T-cell (primary cell): ENCODE measurements at places on chromosomes 7 and 10.

DNA sequence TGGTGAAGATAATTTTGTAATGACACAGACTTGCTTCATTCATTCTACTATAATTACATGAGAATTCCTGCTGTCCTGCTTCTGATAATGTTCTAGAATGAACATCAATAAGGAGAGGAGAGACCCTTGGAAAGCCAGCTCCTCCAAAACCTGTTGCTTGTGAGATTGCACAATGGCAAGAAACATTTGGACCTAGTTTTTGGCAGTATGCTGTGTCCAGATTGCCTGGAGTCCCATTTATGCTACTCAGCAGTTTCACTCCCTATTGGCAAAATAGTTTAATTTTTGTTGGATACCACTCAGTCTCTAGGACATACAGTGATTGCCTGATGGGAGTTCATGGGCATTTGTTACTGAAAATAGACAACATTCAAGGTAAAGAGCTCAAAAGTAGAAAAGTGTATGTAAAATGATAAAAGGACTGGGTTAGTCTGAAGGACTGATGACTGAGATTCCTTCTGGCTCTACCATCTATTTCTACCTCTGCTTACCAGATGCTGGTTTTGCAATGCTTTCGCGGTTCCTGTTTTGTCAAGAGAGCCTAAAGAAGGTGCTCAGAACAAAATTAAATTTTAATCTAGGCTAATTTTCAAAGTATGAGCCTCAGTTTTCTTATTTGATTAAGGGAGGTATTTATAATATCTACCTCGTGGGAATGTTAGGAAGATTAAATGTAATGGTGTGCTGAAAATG is 8.0 kb upstream of the ACTR3B start:
- no peaks in the 10 kb centered on the region for H3K36me3 ChIP-seq
- no peaks in the 10 kb centered on the region for H3K4me1 ChIP-seq
- H3K27me3 ChIP-seq = no peaks in the 10 kb centered on the region
- no peak overlapping the region for H3K4me3 ChIP-seq
- no peak for DNase-seq

DNA sequence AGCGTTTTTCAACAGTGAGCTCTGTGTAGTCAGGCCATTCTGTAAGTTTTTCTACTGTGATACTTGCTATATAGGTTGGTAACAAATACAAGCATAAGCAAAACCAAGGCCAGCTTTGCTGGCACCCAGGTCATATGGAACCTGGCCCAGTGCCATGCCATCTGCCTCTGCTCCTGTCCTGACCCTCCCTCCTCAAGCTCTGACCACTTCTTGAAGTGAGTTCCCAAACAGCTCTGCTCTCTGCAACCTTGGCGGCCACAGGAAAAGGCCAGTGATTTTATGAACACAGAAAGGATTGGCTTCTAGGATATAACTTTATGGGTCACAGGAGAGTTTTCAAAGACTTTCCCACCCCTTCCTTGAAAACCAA is 12.8 kb downstream of the NOD1 start:
- peaks cover 6% of the 10 kb centered on the region for H3K36me3 ChIP-seq
- DNase-seq = no peak
- H3K27me3 ChIP-seq = no peaks in the 10 kb centered on the region
- no peak overlapping the region for H3K4me3 ChIP-seq
- H3K27ac ChIP-seq = no peak overlapping the region

DNA sequence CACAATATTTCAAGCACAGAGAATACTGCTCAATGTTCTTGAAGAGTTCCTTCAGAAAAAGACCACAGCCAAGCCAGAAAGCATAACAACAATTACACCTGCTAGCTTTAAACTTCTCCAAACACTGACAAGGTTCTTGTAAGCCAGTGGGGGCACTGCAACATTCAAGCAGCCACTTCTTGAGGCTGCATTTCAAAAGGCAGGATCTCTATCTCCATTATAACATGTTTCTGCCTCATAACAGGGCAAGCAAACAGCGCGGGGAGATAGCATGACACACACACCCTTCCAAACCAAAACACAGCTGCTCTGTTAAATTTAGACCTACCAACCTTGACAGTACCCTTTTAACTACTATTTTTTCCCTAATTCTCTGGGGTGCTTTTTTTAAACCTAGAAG is 30.8 kb downstream of the CHCHD3 start:
- H3K4me1 ChIP-seq = no peaks in the 10 kb centered on the region
- H3K27me3 ChIP-seq = no peaks in the 10 kb centered on the region
- no peaks in the 10 kb centered on the region for H3K36me3 ChIP-seq
- no peak overlapping the region for H3K4me3 ChIP-seq

DNA sequence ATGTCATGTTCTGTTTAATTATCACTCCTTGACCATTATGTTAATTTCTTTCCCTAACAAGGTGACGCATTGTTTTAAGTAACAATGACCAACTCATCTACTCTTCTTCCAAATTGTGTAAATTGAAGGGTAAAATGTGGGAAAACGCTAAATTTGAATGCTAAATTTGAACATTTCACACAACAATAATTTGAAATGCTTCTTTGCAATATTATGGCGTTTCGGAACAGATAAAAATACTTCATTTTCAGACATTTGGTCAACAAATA is 29.2 kb upstream of the KMT2C start:
- no peak for DNase-seq
- peak overlapping the region; percentile 54 for H3K4me3 ChIP-seq
- H3K36me3 ChIP-seq = no peaks in the 10 kb centered on the region
- peaks cover 11% of the 10 kb centered on the region for H3K4me1 ChIP-seq

- H3K4me3 ChIP-seq = no peak overlapping the region
- no peak overlapping the region for H3K27ac ChIP-seq
- no peaks in the 10 kb centered on the region for H3K36me3 ChIP-seq
- H3K27me3 ChIP-seq = no peaks in the 10 kb centered on the region
- no peak for DNase-seq
- H3K4me1 ChIP-seq = no peaks in the 10 kb centered on the region
These were observed 484.8 kb upstream of the DPP6 start for GRCh38 chr7:153567426-153567825.

- no peak overlapping the region for H3K27ac ChIP-seq
- H3K36me3 ChIP-seq = peaks cover 2% of the 10 kb centered on the region
- no peak overlapping the region for H3K4me3 ChIP-seq
- H3K27me3 ChIP-seq = no peaks in the 10 kb centered on the region
These were observed 49.1 kb downstream of the RAB11FIP2 start for GRCh38 chr10:117997673-117998072.

DNA sequence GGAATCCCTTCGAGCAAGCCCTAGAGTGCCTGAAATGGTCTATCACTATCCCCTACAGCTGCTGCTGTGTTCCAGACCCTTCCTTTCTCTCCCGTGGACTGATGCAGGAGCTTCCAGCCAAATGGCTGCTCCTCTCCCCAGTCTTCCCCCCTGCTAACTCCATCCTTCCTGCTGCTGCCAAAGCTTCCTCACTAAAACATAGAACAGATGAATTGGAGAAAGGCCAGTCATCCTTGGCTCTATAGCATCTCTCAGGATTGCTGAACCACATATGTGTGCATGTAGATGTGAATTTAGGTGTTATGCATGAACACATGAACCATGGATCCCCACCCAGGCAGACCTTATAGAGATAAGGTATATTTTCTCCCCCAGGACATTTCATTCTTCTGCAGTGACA is 60.7 kb downstream of the GPR26 start:
- H3K4me1 ChIP-seq = no peaks in the 10 kb centered on the region
- H3K36me3 ChIP-seq = no peaks in the 10 kb centered on the region
- no peaks in the 10 kb centered on the region for H3K27me3 ChIP-seq

GRCh38 chr7:131493581-131493980 is 62.8 kb downstream of the PODXL start:
- H3K36me3 ChIP-seq = peaks cover 2% of the 10 kb centered on the region
- no peaks in the 10 kb centered on the region for H3K4me1 ChIP-seq
- no peak overlapping the region for H3K27ac ChIP-seq
- no peak overlapping the region for H3K4me3 ChIP-seq
- no peak for DNase-seq
- H3K27me3 ChIP-seq = no peaks in the 10 kb centered on the region

GRCh38 chr7:25894902-25895791 is 256.9 kb upstream of the NFE2L3 start:
- no peaks in the 10 kb centered on the region for H3K4me1 ChIP-seq
- DNase-seq = peak; percentile 40
- H3K4me3 ChIP-seq = peak overlapping the region; percentile 39
- H3K27ac ChIP-seq = no peak overlapping the region

GRCh38 chr10:90862908-90863514 is 5.2 kb upstream of the HTR7 start:
- no peaks in the 10 kb centered on the region for H3K4me1 ChIP-seq
- peaks cover 5% of the 10 kb centered on the region for H3K27me3 ChIP-seq
- H3K4me3 ChIP-seq = no peak overlapping the region
- no peaks in the 10 kb centered on the region for H3K36me3 ChIP-seq
